ENCODE measurements at places on chromosomes 12 and 14.
A peak's percentile ranks its signal among the peaks of the same experiment; 100 is the strongest.

GRCh38 chr12:20175704-20176388 is 192.5 kb upstream of the PDE3A start:
- DNase-seq: no peak

DNA sequence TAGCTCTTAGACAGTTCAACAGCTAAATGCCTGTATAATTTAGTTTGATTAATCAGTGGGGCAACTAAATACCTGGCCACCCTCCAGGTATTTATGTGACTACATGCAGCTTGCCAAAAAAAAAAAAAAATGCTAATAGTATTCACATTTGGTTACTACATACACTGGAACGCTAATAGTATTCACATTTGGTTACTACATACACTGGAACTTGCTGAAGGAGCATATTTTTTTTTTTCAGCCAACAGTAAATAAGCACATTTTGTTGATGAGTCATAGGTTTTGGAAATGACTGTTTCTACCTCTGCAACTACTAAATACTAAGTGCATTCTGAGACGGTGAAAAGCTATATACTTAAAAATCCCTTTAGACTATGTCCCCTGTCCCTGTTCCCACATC is 1172.3 kb downstream of the LRFN5 start:
- no peak for DNase-seq

DNA sequence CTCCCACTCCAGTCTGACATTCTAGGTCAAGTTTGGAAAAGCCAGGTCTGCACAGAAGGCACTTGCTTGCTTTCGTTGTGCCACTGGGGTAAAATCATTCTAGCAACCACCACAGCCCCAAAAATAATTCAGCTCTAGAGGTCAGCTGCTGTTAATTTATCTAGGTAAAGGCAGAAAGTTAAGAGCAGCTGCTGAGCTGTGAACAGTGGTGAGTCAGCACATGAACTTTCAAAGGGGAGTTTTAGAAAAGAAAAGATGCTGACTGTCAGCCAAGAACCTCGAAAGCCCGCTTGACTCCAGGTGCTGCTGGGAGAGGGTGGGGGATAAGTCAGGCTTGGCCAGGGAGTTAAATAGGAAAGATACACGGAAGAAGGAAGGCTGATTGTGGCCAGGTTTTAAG is 12.7 kb downstream of the CCDC197 start:
- DNase-seq: no peak

GRCh38 chr14:38016497-38016896 is 191.2 kb upstream of the SSTR1 start:
- DNase-seq: no peak

GRCh38 chr14:24612196-24612595 is 2.7 kb upstream of the GZMH start:
- peak; percentile 38 for DNase-seq

- DNase-seq: no peak
Measured at GRCh38 chr14:28759653-28760313, 6.8 kb upstream of the FOXG1 start.

DNA sequence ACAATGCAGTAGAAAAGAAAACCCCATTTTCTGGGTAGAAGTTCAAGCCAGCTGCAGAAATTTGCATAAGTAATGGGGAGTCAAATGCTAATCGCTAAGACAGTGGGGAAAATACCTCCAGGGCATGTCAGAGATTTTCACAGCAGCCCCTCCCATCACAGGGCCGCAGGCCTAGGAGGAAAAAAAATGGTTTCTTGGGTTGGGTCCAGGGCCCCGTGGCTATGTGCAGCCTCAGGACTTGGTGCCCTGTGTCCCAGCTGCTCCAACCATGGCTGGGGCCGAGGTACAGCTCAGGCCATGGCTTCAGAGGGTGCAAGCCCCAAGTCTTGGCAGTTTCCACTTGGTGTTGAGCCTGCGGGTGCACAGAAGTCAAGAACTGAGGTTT is 14.6 kb downstream of the OR10P1 start:
- no peak for DNase-seq

DNA sequence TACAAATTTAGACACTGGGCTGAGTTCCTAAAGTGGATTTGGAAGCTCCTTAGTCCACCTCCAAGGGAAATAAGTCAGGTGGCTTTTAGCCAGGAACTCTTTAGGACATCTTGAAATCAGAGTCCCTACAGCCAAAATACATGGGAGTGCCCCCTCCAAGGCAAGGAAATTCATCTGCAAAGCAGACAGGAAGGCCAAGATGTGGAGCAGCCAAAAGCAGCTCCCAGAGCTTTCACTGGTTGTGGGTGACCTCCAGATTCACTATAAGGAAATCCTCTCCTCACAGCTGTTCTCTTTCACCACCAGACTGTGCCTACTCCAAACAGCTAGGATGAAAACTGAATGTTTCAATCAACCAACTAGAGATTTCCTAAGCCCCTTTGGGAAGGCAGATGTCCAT is 6.6 kb downstream of the TTC9 start:
- DNase-seq: no peak

- no peak for DNase-seq
Measured at GRCh38 chr12:15050659-15051058, 77.8 kb downstream of the PDE6H start.

- DNase-seq: no peak
Measured at GRCh38 chr14:103869406-103870143, 22.2 kb upstream of the PPP1R13B start.

DNA sequence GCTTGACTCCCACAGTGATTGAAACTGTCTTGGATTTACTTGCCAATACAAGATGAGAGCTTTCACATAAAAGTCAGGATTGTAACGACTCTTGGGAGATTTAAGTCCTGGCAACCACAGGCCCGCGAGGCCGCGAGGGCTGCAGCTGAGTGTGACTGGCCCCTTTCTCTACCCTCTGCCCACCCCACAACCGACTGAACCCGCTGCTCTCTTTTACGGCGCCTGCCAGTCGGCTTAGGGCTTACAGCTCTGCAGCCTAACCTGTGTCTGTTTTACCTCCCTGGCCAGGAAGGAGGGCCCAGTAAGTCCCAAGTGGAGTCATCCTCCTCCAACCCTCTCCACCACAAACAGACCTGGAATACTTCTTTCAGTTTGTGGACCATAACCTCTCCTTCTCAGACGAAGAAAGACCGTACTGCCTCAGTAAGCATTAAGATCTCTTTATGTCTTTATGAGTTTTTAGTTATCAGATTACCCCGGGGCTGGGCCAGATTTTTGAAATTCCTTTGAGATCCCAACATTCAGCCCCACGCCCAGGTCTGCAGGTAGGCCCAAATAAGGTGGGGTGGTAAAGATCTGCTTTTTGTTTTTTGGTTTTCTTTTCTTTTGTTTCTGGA is 12.6 kb upstream of the TIGAR start:
- DNase-seq: no peak

GRCh38 chr12:85363382-85364190 is 83.6 kb downstream of the ALX1 start:
- DNase-seq: no peak

DNA sequence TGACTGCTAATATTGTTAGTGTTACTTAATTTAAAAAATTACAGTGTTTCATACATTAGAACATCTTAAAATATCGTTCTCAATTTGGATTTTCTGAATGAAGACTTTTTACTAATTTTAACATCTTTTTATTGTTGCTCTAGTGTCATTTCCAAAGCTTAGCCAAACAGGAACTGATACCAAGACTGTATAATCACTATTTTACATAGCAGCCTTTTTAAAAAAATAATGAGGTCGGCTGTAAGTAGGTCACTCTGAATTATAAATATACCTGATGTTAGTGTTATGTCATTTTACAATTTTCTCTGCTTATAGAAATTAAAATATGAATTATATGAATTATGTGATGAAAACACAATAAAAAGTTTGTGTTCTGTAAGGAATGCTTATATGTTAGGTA is 321.5 kb downstream of the TMEM117 start:
- no peak for DNase-seq

GRCh38 chr12:105783983-105784947 is 354.5 kb downstream of the NUAK1 start:
- no peak for DNase-seq

GRCh38 chr14:33542338-33543287 is 408.3 kb downstream of the EGLN3 start:
- DNase-seq: no peak

DNA sequence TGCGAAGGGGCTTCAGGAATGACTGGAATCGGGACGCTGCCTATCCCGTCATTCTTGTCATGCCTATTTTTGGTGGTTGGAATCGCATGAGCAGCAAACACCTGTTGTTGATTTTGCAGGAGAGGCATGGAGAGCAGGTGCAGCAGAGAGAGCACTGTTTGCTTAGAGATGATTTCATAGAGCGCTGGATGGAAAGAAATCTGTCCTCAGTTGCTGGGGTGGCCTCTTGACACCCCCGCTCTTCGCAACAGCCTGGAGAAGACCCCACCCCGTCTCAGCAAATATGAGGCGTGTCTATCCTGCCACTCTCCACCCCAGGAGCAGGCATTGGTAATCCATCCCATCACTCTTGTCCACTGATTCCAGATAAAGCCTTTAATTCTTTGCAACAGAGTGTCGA is 19.3 kb upstream of the NCOR2 start:
- no peak for DNase-seq

GRCh38 chr14:103854822-103855733 is 7.7 kb upstream of the PPP1R13B start:
- no peak for DNase-seq

DNA sequence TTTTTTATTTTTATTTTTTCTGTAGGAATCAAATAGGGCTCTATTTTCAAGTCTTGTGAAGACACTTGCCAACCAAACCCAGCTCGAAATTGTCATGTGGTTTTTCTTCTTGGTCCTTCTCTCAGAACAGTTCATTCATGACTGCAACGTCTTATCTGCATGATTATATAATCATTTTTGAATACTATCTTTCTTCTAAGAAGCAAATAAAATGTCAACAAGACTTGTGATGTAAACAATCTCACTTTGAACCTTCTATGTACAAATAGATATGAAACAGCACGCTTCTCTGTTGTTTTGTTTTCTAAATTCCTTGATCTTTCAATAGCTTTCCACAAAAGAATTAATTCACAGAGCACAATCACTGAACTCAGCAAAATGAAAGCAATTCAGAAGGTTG is 320.7 kb downstream of the SOX5 start:
- no peak for DNase-seq

DNA sequence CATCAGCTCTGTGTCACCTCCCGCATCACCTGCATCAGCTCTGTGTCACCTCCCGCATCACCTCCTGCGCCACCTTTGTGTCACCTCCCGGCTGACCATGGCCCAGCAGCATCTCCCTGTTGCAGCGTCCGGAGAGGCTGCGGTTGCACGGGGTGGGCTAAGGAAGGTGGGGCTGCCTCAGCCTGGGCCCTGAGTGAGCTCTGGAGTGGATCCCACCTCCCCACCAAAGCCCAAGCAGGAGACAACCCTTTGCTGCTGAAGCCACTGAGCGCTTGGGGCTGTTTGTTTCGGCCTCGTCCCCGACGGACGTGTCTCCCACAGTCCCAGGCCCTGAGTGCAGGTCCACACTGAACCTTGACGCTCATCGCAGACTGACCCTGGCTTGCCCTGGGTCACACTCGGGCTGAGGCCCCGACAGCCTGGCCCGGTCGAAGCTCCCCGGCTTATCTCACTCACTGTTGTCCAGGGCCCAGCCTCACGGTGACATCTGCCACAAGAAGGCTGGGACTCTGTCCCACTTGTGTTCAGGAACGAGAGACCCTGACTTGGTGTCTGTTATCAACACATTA is 12.2 kb downstream of the TMEM121 start:
- DNase-seq: no peak

GRCh38 chr14:93794756-93795155 is 6.5 kb upstream of the PRIMA1 start:
- DNase-seq: no peak

DNA sequence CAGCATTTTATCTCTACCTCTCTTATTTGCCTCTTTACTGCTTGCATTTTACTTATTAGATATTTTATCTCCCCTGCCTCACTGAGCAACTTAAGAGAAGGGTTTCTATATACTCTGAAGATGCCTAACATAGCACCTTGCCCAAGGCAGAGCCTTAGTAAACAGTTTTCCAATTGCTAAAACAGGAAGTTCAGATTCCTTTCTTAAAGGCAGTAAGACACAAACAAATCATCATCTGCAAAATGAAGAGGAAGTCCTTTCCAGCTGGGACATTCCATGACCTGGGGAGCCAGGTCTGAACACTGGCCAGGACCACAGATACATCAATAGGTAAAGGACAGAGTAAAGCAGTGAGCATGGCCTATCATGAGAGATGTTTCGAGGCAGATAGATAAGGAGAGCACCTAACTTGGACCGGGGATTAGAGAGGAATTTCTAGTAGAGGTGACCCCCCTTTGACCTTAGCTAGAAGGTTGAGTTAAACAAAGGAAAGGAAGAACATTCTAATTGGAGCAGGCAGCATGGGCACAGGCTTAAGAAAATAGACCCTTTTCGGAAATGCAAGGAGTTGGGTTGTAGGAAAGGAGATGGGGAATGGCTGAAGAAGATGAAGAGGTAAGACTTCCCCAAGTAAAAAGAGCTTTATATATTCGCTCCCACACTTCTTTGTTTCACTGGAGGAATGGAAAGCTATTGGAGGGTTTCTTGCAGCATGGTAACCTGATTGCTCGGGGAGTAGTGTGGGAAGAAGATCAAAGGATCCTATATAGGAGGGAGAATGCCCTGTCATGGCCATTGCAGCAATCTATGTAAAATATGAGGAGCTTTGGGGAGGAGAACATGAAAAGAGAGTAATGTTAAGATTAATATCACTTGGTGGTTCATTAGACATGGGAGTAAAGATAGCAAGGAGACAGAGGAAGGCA is 94.8 kb downstream of the PHLDA1 start:
- DNase-seq: no peak

GRCh38 chr14:106822905-106823304 is 1296.5 kb downstream of the TMEM121 start:
- no peak for DNase-seq

- DNase-seq: no peak
Measured at GRCh38 chr12:126582231-126582630, 1517.0 kb downstream of the AACS start.

- peak; percentile 21 for DNase-seq
Measured at GRCh38 chr12:46675736-46676135, 150.1 kb downstream of the SLC38A4 start.

- no peak for DNase-seq
Measured at GRCh38 chr14:89654998-89655397, 238.0 kb upstream of the FOXN3 start.

GRCh38 chr14:101521473-101521915 is 39.8 kb upstream of the DIO3 start:
- no peak for DNase-seq

GRCh38 chr14:32633930-32634329 is 304.7 kb upstream of the NPAS3 start:
- no peak for DNase-seq

- DNase-seq: no peak
Measured at GRCh38 chr12:52204095-52204930, 12.5 kb upstream of the KRT80 start.

DNA sequence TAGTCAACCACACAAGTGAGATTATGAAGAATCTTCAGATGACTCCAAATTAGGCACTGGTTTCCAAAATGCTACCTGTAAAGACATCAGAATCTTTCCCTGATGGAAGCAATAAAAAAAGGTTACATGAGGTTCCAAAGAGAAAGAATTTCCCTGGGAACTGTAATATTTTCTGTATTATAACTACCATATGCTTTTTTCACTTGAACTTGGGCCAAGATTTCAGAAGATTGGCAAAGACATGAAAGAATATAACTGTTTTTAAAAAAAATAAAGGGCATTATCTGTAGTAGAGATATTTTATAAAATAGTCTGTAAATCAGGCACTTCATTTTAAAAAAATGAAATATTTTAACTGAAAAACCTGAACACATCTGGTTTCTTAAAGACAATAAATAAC is 12.9 kb downstream of the HECTD1 start:
- no peak for DNase-seq
